ENCODE measurements at places on chromosomes 13 and 19.

- DNase-seq, result no peak
These were observed 31.1 kb downstream of the OPA3 start for GRCh38 chr19:45553464-45553863.

DNA sequence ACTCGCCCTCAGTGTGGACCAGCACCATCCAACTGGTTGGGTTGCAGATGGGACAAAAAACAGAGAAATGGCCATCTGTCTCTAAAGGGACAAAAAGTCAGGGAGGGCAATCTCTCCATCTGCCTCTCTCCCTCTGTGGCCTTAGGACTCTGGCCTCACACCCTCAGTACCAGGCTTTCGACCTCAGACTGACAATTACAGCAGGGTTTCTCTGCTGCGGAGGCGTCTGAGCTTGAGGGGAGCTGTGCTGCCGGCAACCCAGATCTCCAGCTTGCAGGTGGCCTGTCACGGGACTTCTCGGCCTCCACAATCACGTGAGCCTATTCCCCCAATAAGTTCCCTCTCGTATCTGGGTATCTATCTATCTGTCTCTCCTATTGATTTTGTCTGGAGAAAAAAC, 27.7 kb downstream of the MLLT1 start:
- no peak for DNase-seq

DNA sequence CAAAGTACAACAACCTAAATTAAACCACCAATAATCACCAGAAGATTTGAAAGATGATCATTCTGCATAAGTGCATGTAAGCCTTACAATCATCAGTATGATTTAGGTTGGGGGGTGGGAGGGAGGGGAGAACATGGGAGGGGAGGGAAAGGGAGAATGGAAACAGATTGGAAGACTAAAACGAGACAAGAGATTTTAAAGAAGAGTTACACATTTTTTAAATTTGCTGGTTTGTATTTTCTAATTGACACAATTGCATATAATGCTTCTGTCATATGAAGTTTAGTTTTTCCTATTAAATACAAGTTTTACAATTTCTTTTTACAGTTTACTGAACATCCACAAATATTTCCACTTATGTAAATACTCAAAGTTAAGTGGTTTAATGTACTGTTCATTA, 2118.9 kb downstream of the PCDH9 start:
- DNase-seq, result no peak

GRCh38 chr13:98581971-98582702, 5.2 kb upstream of the STK24 start:
- DNase-seq, result peak; percentile 46

- no peak for DNase-seq
These were observed 1437.9 kb downstream of the EFNB2 start for GRCh38 chr13:105097521-105097920.

Data from vagina (tissue), 2 donors.